ENCODE measurements at places on chromosomes 3 and 15.

DNA sequence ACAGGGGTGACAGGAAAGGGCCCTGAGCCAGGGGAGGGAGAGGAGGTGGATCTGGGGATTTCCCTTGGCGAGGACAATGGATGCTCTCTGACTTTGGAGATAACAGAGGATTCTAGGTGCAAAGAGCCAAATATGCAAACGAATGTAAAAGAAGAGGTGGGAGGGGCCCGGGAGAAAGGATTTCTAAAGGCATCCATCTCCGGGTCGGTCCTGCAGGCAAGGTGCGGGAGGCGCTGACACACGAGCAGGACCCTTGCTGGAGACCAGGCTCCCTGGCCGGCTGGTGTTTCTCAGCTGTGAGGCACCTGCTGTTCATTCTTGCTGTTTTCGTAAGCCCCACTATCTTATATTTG, 115.2 kb upstream of the TLE3 start:
- DNase-seq = no peak

- DNase-seq = peak; percentile 47
Measured at GRCh38 chr3:129003578-129004112, 2.5 kb downstream of the EFCC1 start.

DNA sequence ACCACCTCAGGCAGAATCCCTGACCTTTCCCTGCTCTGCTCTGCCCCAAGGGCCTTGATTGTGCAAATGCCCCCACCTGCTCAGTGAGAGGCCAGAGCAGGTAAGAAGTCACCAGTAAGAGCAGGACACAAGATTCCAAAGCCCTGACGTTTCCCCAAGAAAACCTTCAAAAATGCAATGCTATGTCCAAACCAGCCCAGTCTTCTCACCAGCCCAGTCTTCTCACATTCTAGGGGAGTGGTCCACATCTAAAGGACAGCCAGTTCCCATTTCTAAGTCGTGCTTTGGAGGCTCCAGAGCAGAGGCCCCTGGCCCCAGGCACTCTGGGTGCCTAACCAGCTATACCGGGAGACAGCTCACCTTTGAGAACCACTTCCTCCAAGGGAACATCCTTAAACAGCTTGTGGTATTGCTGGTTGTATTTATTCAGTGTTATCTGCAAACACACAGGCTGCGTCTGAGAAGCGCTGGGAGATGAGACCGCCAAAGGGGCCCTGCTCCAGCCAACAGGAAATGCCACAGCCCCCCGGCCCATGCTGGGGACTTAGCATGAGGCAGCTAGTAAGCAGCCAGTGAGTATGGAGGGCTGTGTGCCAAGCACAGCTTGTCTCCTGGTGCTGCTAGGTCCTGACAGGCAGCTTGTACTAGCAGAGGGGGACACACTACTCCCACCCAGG, 29.3 kb downstream of the GRAMD2A start:
- DNase-seq = no peak

- DNase-seq = no peak
Measured at GRCh38 chr3:184171562-184171961, 3.1 kb upstream of the AP2M1 start.

GRCh38 chr15:98773616-98774015, 125.3 kb downstream of the IGF1R start:
- no peak for DNase-seq

Data from NCI-H510A (cell line).